ENCODE measurements at places on chromosomes 3 and 15.
A peak's percentile ranks its signal among the peaks of the same experiment; 100 is the strongest.

GRCh38 chr15:25416693-25417092 is 22.1 kb downstream of the UBE3A start:
- no peak for DNase-seq

DNA sequence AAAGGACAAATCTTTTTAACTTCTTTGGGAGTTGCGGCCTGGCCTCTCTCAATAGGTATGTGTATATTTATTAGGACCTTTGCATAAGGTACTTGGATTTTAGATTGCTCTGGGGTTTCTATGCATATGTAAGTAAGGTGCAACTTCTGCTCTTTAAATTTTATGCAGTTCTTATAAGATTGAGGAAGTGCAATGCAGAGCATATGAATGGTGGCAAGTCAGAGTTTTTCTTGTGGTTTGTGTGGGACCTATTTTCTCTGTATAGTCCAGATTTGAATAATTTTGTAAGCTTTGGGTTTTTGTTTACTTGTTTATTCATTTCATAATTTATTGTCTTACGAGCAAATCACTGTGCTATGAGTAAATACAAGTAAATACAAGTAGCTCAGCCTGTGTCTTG is 101.5 kb downstream of the ATG7 start:
- no peak for DNase-seq

GRCh38 chr15:52673312-52673711 is 5.9 kb downstream of the ATOSA start:
- no peak for DNase-seq

- DNase-seq, result no peak
These were observed 266.2 kb downstream of the NLGN1 start for GRCh38 chr3:173663696-173664111.

DNA sequence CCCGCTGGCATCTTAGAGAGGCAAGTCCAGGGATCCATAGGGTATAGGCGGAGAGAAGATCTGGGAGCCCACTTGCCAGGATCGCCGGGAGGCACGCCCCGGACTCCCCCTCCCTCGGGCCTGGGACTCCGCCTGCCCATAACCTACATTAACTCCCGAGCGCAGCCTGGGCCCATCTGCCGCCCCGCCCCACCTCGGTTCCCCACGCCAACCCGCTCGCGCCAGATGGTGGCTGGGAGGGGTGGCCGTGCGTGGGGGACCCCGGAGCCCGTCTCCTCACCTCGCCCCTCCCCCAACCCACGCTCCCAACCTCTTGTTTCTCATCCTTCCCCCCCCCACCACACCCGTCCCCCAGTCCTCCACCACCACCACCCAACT is 1.7 kb upstream of the DLL4 start:
- no peak for DNase-seq

GRCh38 chr3:139718415-139718814 is 40.6 kb upstream of the NMNAT3 start:
- no peak for DNase-seq

DNA sequence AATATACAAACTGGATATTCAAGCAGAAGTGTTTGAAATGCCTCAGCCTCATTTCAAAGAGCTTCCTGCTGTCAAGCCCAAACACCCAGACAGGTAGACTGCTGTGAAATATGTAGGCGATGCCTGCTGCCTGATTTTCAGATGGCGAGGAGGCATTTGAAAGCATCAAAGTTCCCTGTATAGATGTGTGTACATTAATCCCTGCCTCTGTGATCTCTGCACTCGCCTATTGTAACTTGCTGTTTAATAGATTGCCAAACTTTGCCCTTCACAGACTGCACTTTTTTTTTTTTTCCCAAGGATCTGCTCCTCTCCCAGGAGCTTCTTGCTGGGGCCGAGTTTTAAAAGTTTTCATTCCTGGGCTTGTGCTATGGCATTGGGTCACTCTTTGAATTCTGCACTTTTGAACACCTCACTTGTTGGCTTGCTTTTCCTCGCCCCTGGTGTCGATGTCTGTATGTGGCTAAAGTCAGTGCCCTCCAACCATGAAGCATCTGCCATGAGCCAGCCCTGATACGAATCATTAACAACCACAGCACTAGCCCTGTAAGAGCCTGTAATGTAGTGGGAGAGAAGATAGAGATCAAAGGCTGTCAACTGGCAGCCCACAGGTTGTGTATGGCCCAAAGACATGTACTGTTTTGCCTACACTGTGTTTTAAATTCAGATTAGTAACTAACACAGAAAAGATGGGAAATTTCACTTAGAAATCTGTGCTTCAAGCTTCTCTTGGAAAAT is 287.6 kb upstream of the ICE2 start:
- DNase-seq, result no peak

DNA sequence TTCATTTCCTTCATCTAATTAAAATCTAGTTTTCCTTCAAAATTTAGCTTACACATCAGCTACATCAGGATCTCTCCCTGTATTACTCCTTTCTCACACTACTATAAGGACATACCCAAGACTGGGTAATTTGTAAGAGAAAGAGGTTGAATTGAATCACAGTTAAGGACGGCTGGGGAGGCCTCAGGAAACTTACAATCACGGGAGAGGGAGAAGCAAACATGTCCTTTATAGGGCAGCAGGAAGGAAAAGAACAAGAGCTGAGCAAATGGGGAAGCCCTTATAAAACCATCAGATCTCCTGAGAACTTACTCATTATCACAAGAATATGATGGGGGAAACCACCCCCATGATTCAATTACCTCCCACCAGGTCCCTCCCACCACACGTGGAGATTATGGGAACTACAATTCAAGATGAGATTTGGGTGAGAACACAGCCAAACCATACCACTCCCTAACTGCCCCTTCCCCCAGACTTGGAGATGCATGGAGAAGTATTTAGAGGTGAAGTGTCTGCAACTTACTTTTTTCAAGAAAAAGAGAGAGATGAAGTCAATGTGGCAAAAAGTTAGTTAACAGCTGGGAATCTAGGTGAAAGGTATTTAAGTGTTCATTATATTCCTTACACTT is 21.3 kb downstream of the PRTG start:
- DNase-seq, result no peak

DNA sequence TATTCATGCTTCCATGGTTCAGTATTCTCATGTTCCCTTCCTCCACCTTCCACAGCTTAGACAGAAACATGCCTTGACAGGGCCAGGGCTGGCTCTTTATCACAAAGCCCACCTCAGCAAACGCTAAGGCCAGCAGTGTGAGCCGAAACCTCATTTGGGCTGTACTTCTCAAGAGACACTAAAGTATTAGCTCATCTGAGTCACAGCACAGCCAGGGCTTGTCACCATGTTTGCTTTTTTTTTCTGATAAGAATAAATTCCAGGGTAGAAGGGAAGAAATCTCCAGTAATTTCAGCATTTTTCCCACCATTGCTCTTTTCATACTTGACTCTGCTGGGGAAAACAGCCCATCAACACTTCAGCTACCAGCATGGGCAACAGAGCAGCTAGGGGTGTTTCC is 95.4 kb downstream of the MYLK start:
- DNase-seq, result no peak

- DNase-seq, result peak; percentile 18
These were observed 61.7 kb downstream of the FMN1 start for GRCh38 chr15:33132722-33133345.

- DNase-seq, result no peak
These were observed 143.7 kb downstream of the NR1D2 start for GRCh38 chr3:24088782-24089181.

GRCh38 chr15:92429378-92430068 is 35.8 kb downstream of the ST8SIA2 start:
- no peak for DNase-seq

GRCh38 chr15:78402061-78402610 is 35.9 kb upstream of the IREB2 start:
- DNase-seq, result no peak

DNA sequence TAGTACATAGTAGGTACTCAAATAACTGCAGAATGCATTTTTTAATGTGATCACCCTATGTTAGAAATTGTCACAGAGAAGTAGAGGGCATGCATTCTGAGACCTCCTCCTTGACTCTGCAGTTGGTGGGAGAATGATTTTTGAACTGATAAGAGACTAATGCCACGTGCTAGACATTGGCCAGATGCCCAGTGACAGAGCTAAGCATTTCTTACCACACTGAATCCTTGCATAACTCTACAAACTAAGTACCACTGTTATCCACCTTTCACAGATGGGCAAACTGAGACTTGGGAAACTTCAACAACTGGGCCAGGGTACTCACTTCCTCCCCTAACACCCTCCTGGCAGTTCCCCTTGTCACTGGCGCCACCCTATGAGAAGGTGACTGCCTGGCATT is 33.5 kb upstream of the SPATA12 start:
- DNase-seq, result no peak

DNA sequence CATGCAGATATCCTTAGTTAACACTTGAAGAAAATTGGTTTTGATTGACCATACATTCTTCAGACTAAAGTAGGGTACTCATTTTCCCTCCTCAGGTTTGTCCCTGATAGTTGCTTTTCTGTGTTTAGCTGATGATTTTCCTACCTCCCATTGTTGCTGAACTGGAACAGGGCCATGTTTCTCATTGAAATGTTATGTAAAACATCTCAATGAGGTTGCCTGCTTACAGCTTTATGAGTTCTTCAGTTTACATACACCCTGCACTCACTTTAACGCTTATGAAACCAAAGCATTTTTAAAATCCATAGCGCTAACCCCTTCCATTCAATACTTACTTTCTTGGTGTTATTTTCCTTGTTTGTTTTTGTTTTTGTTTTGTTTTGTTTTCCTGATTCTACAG is 61.9 kb downstream of the HMG20A start:
- no peak for DNase-seq

GRCh38 chr15:32982001-32982400 is 212.5 kb downstream of the FMN1 start:
- DNase-seq, result no peak

GRCh38 chr3:188102861-188103547 is 51.0 kb upstream of the LPP start:
- DNase-seq, result no peak

DNA sequence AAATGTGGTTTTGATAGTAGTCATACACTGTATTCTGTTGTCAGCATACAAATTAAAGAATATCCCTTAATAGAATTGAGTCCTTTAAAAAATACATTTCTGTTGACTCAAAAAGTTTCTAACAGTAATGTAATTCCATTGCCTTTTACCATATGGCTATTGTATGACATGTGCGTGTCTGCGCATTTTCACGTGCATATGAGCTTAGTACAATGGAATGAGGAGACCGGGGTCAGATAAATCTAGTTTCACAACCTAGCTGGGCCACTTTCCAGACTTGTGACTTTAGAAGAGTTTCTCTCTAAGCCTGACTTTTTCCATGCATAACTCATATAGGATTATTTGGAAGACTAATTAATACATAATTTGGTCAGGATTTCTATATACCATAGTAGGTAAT is 38.7 kb downstream of the ZBTB38 start:
- no peak for DNase-seq

DNA sequence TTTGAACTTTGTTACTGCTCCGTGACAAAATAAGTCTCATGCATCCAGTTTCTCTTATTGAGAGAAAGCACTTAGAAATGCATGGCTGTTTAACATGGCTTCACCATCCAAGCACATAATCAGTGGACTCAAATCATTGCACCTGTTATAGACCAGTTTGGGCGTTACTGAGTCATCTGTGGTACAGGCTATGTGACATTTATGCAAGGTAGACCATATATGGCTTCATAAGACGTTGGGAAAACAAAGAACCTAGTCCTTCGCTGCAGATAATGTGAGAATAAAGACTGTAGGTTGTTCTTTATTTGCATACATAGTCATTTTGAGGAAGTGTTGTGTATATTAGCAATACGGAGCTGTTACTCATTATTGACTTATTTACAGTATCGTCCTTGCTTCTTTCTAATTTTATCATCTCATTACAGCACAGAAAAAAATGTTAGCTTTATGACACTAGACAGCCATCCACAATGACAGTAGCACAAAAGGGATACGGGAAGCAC is 374.7 kb downstream of the IL5RA start:
- no peak for DNase-seq

DNA sequence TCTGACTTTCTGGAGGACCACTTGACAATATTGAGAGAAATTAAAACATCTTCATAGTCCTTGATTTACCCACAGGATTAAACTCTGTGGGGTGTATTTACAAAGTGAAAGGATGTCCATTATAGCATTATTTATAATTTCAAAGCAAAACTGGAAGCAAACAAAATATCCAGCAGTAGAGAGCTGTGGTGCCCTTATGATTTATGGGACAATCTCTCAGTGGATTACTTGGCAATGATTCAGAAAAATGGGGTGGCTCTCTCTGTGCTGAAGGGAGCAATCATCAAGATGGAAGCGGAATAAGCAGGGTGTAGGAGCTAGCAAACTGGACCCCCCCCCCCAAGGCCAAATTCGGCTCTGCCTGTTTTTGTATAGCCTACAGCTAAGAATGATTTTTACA is 9.0 kb downstream of the PPCDC start:
- DNase-seq, result no peak

- no peak for DNase-seq
These were observed 1.2 kb downstream of the PARP16 start for GRCh38 chr15:65285291-65286068.

DNA sequence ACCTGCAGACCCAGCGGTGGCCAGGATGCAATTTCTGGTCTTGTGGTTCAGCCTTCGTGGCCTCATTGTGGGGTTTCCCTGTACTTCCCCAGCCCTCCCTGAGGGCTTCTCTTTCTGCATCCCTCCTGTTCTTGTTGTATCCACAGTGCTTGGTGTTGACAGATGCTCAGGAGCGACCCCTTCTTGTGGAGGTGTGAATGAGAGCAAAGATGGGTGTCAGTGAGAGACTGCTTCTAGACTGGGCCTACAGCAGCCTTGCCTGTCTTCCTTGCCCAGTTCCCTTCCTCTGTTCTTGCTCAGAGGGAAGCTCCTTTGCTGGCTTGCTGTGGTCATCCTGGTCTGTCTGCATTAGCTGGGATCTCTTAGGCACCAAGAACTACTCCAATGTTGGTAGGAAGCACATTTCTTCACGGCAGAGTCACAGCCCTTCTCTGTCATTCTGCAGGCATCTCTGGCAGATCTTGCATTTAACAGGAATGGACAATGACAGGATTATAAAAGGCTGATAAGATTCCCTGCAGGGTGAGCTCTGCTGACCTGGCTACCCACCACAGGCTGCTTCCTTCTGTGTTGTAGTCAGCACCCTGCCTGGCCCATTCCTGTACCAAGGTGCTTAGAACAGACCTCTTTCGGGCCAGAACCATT is 317.8 kb upstream of the C2CD4B start:
- no peak for DNase-seq

DNA sequence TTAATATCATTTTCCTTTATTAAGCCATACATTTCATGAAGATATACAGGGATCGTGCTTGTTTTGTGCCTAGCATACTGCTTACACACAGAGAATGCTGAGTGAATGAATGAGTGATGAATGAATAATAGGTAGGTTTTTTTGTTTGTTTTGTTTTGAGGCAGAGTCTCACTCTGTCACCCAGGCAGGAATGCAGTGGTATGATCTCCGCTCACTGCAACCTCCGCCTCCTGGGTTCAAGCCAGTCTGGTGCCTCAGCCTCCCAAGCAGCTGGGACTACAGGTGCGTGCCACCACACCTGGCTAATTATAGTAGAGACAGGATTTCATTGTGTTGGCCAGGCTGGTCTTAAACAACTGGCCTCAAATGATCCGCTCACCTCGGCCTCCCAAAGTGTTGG is 400.0 kb downstream of the ROBO1 start:
- DNase-seq, result no peak

GRCh38 chr3:170644711-170645110 is 58.8 kb upstream of the SLC7A14 start:
- DNase-seq, result no peak

GRCh38 chr3:47411696-47412452 is 31.1 kb downstream of the PTPN23 start:
- no peak for DNase-seq

GRCh38 chr15:74867466-74868038 is 5.6 kb downstream of the SCAMP2 start:
- no peak for DNase-seq
